ENCODE measurements at places on chromosomes 7 and 10.

DNA sequence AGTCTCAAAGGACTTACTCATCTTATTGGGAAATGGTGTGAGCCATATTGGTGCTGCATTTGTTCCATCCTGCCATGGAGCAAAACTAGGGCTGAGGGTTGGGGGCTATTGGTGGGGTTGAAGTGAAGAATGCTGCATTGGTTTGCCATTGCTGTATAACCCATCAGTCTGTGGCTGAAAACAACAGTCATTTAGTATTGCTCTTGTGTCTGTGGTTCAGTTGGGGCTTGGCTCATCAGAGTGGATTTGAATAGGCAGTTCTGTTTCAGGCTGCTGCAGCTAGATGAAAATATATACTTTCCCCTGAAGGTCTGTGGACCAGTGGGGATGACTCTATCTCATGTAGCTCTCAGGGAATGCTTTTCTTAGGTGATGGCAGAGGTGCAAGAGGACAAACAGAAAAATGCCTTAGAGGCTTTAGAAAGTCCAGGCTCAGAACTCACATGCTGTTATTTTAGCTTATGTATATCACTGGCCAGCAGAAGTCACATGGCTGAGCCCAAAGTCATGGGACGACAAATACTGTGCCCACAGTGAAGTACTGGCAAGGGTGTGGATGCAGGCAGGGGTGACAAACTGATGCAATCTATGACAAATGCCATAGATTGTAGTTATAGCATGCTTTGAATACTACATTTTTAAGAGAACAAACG is 15.2 kb upstream of the EXOC6 start:
- DNase-seq, result no peak

DNA sequence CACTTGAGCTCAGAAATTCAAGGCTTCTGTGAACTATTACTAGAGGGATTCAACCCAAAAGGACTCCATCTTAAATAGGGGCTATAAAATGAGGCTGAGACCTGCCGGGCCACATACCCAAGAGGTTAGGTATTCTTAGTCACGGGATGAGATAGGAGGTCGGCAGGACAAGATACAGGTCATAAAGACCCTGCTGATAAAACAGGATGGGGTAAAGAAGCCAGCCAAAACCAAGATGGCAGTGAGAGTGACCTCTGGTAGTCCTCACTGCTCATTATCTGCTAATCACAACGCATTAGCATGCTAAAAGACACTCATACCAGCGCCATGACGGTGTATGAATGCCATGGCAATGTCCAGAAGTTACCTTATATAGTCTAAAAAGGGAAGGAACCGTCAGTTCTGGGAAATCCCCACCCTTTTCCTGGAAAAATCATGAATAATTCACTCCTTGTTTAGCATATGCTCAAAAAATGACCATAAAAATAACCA is 101.2 kb upstream of the TRIM24 start:
- DNase-seq, result no peak

GRCh38 chr7:135681762-135682161 is 19.4 kb downstream of the STMP1 start:
- no peak for DNase-seq

DNA sequence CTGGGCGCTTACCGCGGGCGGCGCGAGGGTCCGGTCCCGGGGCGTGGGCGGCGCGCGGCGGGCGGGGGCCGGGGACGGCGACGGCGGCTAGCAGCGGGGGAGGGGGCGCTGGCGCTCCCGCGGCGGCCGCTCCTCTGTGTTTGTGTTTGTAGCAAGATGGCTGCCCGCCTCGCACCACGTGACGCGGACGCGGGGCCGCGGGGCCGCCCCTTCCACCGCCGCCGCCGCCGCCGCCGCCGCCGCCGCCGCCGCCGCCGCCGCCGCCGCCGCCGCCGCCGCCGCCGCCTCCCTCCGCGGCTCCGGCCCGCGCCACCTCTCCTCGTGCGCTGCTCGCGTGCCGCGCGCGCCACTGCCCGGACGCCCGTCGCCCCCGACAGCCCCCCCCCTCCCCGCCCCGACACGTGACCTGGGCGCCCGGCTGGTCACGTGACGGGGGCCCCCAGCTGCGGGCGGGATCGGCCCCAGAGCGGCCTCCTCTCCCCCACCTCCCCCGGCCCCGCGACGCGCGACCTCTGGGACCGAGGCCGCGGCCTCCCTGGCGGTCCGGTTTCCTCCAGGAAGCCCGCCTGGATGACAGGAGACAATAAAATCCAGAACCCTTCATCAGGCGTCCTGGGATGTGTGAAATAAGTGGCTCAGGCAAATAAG is at the start of gene GIGYF1:
Gene GIGYF1 (minus strand): TSS at position 153 of the 648 bp plus-strand sequence. CDS start 6,012 bp downstream, outside the sequence.
- peak; percentile 77 for DNase-seq

- DNase-seq, result no peak
Observed at GRCh38 chr7:111364413-111364812, 197.9 kb downstream of the IMMP2L start.

DNA sequence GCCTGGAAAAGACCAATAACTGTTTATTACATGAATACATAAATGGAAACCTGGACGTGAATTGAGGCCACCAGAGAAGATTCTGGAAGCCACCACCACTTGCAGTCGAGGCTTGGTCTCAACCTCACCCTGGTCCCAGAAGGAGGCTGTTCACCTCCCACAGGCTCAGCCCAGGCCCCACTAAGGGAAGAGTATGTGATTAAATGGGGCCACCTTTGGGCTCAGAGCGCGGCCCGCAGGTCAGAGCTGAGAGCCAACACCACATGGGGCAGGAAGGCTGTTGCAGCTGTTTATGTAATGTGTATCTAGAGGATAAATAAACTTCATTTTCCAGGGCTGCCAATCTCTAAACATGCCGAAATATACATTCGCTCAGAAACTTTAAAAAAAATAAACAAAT is 17.6 kb upstream of the FGFR2 start:
- no peak for DNase-seq

DNA sequence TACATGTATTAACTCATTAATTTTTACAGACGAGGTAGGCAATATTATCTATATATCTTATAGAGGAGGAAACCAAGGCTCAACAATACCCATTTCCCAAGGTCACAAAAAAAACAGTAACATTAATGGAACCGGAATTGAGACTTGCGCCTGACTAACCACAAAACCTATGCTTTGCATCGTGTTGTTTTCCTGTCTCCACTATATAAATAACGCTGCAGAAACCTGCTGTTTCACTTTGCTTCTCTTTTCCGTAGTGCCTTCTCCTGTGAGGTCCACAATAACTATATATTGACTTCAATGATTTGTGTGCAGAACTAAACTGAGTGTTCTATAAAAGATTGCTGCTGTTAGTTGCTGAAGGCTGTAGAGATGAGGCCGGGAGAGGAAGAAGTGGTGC is 97.7 kb upstream of the RPA3 start:
- no peak for DNase-seq

- DNase-seq, result no peak
Observed at GRCh38 chr7:150855476-150856302, 3.4 kb downstream of the AOC1 start.

DNA sequence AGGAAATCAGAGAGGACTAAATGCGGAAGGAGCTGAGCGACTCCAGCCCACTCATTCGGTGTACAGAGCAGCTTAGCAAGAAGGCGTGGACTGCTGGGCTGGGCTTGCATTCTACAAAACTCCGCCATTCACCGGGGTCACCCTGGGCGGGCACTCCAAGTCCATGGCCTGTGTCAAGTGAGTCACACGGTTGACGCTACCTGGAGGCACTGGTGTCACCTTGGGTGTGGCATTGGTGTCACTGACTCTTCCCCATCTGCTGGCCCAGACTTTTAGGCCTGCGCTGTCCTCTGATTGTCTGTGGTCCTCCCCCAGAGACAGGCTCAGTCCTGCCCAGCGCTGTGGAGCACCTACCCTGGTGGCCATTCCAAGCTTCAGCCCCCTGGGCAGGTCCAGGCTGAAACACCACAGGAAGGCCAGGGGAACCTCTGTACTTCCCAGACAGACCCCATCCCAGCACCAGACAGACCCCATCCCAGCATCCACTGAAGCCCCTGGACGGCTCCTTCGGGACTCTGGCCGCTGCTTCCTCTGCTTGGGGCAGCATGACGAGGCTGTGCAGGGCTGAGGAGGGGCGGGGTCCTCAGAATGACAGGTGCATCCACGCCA is 30.6 kb upstream of the CNPY1 start:
- DNase-seq, result no peak

DNA sequence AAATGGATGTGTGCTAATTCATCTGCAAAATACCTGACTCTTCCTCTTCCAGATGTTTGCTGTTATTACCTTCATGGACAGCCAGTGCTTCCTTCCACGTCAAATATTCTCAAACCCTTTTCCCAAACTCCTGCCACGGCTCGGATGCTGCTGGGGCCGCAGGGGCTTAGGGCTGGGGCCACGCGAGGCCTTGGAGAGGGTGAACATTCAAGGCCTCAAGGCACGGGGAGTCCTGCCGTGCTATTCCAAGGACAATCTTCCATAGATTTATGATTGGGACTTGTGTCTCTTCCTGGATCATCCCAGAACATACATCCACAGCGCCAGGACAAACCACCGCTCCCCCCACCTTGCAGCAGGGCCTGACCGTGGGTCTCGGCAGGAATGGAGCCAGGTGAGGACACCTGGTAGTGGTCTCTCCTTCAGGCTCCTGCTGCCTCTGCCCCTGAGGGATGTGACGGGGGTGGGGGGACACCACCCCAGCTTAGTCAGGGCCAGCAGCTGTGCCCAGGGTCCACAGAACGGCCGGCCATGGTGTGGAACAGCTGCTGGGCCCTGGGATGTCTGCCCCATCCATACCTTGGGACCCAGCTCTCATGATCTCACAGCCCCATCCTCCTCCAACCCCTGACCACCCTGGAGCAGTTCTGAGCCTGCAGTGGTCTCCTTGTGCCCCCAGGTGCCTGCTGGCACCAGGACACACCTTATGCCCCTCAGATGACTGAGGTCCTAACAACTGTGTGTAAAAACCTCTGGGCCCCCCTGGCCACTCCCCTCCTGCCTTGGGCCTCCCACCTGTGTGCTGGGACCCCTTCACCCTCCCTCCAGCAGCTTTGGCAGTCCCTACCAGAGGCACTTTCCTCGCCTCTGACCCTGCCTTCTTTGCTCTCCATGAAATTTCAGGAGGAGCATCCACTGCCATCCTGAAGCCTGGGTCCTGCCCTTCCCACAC is 16.7 kb downstream of the VIPR2 start:
- DNase-seq, result no peak

GRCh38 chr7:5750031-5750653 is 31.3 kb downstream of the RNF216 start:
- DNase-seq, result no peak

DNA sequence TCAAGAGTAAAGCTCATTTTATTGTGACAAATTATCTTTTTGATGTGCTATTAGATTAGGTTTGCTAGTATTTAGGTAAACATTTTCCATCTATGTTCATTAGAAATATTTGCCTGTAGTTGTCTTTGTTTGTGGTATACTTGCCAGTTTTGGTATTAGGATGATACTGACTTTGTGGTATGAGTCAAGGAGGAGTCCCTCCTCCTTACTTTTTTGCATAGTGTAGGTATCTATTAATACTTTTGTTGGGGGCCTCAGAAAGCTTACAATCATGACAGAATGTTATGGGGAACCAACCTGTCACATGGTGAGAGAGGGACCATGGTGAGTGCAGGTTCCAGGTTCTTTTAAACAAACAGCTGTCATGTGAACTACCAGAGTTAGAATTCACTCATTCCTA is 102.1 kb downstream of the ZWINT start:
- DNase-seq, result no peak

DNA sequence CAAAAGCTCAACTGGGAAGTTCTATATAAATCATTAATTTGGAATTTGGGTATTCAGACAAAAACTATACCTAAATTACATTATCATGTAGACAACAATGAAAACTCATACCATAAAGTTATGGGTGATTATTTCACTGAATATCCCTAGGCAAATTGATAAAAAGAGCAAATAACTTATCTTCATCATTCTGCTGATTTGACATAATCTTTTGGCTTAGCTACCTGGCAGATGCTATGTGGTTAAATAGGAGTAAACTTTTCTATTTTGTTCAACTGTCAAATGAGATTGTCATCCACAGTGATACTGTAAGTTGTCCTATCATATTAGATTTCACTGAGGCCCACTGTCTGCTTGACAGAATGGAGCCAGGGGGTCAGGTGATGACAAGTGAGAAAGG is 148.9 kb upstream of the FEZF1 start:
- no peak for DNase-seq

DNA sequence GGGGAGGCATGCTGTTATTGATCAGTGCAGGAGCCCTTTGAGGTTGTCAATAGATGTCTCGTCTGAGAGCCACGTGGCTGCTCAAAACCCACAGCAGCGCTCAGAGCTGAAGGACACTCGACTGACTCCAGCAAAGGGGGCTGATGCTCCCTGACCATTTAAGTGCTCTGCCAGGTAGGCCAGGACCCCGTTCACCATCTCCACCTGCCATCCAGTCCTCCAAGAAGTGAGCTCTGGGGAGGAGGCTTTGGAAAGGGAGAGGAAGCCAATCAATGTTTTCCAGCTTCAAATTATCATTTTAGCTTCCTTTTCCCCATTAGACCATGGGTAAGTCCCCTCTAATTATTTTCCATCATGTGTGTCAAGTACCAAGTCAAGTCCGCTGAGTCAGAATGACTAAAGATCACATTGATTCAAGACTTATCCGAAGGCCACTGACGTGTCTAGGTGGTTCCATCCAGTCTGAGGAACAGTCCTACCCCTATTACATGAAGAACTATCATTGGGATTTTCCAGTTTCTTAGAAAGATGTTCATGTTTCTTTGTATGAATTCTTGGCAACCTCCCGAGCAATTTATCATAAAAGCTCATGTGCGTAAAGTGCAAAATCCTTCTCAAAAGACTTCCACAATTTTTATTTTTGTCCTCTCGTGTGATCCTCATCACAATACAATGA is 302.6 kb upstream of the LYZL1 start:
- no peak for DNase-seq

DNA sequence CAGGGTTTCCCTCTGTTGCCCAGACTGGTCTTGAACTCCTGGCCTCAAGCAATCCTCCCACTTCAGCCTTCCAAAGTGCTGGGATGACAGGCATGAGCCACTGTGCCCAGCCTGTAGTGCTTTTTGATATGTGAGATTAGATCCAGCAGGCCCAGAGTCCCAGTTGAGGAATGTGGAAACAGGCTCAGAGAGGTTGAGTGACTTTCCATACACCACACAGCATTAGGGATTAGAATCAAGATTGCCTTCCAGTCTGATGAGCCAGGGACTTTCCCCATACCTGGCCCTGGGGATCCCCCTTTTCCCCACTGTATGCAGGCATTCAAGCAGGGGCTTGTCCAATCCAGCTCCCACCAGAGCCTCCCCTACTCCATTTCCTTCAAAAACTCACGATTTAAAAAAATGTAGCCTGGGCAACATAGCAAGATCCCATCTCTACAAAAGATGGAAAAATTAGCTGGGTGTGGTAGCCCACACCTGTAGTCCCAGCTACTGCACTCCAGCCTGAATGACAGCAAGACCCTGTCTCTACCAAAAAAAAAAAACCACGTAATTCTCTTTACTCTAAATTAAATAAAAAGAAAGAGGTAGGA is 75.0 kb upstream of the GTF2I start:
- DNase-seq, result no peak

DNA sequence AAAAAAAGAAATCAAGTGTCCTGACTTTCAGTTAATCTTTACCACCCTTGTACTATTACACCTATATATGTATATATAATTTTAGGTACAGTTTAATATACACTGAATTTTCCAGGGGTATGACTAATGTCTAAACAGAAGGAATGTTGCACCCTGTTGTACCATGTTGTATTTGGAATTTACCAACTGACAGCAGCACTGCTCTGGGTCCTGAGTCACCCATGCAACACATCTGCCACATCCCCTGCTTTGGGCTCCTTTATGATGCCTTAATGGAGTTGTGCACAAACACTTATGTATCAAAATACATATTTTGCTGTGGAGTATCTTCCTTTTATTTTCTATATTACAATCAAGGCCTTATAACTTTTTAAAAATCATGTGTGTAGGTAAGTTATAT is 21.2 kb downstream of the YAE1 start:
- DNase-seq, result no peak

Measured in GM23338 (cell line).